Kidney glomerular epithelial cell (primary cell): ENCODE measurements at places on chromosomes 1 and 21.

DNA sequence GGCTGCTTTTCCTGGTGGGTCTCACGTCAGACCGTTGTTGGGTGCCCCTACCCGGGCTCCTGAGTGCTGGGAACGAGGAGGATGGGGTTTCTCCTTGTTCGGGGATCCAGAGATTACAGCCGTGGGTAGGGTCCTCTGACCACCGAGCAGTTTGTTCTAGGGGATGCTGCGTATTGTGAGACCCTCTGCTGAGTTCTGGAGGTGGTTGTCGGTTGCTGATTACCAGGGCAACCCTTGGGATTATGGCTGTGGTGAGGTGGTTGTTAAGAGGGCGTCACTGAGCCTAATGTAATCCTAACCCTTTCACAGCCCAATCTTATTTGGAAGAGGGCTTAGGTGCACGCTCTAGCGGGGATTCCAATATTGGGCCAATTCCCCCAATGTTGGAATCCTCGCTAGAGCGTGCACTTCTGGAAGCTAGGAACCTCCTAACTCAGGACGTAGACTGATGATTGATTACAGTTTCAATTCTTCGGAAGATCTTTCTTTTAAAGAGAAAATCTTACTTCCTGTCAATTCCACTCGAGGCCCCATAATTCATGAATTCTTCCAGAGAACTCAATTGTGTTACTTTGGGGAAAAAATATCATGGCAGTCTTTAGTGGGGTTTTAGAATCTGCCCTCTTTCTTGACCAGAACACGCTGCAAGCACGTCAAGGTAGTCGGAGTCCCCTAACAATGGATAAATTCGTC, 483 bp downstream of the TCEANC2 start:
- no peak for DNase-seq

- DNase-seq: no peak
These were observed 42.7 kb downstream of the SGIP1 start for GRCh38 chr1:66576645-66577044.

GRCh38 chr1:19734472-19734999, 65.2 kb downstream of the TMCO4 start:
- DNase-seq: peak; percentile 4

- peak; percentile 86 for DNase-seq
These were observed at the start of gene ZNF695 for GRCh38 chr1:247007511-247008405. ZNF695 (minus strand) TSS chr1:247008057; CDS start chr1:247007908, 149 bp downstream.

DNA sequence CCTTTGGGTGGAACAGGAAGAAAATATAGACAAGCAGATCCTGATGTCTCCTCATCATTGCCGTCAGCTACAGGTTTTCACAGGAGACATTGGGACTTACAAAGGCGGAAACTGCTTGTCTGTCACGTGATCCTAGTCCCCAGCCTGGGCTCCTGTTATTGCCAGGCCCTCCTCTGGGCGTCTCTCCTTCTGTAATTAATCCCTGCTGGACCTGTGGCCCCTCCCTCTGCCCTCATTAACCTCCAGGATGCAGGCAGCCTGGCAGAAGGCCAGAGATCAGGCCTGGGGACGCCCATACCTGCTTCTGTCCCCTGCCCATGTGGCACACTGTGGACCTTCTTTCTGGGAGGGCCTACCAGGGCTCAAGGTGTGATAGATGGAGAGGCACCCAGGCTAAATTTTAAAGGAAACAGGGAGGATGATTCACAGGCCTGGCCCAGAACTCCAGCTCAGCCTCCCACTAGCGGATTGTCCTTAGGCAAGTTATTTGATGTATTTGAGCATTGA, 2.4 kb downstream of the S100A5 start:
- DNase-seq: no peak

GRCh38 chr1:78092643-78093042, 46.9 kb downstream of the GIPC2 start:
- no peak for DNase-seq

DNA sequence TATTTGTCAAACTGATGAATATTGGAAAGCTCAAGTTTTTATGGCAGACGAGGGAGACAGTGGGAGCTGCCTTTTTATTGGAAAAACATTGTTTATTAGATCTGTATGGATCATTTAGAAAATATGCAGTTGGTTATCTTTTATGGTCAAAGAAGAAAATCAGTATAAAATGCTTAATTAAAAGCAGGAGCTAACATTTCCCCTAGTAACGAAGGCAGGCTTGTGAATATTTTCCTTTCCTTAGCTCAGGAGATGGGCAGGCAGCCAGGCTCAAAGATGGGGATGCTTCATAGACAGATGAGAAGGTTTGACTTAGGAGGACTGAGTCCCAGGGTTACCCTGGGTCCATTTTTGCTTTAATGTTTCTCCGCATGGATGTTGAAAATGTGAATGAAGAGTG, 26.0 kb downstream of the ROR1 start:
- no peak for DNase-seq

- DNase-seq: no peak
These were observed 56.9 kb upstream of the RGS1 start for GRCh38 chr1:192518700-192519099.

GRCh38 chr1:89464008-89464407, 60.6 kb upstream of the LRRC8B start:
- no peak for DNase-seq

DNA sequence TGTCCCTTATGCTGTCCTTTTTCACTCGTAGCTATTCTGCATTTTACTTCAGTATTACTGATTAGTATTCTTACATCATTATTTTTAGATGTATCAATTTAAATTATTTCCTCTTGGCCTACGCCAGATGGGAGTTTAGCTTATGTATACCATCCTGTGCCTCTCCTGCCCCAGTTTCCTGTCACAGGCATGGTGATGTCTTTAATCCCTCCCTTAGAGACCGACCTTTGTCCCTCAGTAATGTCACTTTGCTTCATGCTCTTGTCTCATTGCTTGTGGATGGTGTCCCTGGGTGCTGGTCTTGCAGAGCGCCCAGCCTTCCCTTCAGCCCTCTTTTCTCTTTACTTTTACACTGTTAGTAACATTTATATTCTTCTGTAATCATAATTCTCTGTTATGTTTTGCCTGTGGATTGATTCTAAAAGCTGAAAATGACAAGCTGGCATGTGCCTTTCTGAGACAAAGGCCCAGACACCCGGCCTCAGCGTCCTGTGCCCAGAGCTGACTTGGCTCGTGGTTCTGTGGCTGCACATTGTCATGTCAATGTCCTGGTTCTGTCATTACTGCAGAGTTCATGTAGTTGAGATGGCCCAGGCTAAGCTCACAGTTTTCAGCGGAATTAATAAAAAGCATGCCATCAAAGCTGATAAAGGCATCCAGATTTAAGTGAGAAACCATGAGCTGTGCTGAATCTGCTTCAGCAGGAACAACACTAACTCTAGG, 100.7 kb downstream of the MTR start:
- DNase-seq: no peak

- no peak for DNase-seq
These were observed 7.8 kb upstream of the LAD1 start for GRCh38 chr1:201406831-201407406.

DNA sequence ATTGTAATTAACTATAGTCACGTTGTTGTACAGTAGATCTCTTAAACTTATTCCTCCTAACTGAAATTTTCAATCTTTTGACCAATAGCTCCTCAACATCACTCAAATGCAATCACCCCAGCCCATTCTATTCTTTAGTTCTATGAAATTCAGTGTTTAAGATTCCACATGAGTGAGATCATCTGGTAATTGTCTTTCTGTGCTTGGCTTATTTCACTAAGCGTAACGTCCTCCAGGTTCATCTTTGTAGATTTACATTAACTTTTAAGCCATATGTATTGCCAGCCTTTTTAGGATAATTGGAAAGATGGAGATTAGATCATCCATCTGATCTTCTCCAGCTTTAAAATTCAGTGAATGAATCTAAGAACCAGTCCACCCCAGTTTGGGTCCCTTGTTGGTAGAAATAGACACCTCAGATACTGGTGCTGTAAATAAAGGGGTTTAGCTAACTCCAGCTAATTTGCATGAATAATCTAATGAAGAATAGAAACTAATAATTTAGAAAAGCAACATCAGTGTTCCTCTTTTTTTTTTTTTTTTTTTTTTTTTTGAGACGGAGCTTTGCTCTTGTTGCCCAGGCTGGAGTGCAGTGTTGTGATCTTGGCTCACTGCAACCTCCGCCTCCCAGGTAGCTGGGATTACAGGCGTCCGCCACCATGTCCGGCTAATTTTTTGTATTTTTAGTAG, 7.0 kb downstream of the S100A10 start:
- DNase-seq: peak; percentile 70

- DNase-seq: no peak
These were observed 60.1 kb downstream of the PKN2 start for GRCh38 chr1:88744142-88744541.

DNA sequence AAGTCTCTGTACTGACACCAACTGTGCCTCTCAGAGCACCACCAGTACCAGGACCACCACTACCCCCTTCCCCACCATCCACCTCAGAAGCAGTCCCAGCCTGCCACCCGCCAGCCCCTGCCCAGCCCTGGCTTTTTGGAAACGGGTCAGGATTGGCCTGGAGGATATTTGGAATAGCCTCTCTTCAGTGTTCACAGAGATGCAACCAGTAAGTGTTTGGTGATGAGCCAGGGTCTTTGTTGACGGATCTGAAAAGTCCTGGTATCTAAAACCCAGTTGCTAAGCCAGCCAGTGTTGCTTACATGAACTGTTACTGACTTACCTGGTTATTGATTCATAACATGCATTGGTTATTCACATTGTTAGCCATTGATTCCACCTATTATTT, 1.1 kb downstream of the C1orf56 start:
- no peak for DNase-seq

GRCh38 chr1:57770772-57771171, 346.9 kb upstream of the DAB1 start:
- peak; percentile 5 for DNase-seq

DNA sequence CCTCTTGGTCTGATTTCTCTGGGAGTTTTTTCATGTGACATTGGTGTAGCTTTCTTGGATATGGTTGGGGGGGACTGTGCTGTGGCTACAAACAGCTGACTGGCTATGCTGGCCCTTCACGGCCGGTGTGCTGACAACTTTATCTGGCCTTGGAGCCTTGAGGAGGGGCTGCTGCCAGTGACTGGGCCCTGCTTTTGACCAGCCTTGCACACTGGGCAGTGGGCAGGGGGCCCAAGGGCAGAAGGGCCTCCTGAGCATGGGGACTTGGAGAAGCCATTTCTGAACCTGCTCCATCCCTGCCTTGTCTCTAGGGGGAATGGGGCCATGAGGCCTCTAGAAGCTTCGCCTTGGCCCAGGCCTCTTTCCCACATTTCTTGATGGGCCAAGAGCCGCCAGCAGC, 139.6 kb downstream of the CAMTA1 start:
- DNase-seq: no peak

- DNase-seq: no peak
These were observed 319.9 kb upstream of the DUSP10 start for GRCh38 chr1:222061711-222062359.

GRCh38 chr1:93661829-93662474, 19.7 kb downstream of the BCAR3 start:
- peak; percentile 68 for DNase-seq

DNA sequence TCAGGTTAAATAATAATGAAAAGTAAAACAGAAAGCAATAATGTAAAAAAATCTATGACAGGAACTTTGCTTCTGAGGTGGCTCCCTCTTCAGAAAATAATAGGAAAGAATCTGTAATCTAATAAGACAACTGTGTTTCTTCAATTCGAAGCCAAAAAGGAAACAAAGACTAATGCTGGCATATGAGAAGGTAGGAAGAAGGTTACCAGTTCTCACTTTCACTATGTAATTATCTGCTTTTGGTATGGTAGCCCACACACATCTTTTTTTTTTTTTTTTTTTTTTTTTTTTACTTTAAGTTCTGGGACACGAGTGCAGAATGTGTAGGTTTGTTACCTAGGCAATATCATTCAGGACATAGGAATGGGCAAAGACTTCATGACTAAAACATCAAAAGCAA, 47.1 kb downstream of the COP1 start:
- no peak for DNase-seq

- no peak for DNase-seq
These were observed 818 bp upstream of the TFAP2E start for GRCh38 chr1:35572296-35572695.

DNA sequence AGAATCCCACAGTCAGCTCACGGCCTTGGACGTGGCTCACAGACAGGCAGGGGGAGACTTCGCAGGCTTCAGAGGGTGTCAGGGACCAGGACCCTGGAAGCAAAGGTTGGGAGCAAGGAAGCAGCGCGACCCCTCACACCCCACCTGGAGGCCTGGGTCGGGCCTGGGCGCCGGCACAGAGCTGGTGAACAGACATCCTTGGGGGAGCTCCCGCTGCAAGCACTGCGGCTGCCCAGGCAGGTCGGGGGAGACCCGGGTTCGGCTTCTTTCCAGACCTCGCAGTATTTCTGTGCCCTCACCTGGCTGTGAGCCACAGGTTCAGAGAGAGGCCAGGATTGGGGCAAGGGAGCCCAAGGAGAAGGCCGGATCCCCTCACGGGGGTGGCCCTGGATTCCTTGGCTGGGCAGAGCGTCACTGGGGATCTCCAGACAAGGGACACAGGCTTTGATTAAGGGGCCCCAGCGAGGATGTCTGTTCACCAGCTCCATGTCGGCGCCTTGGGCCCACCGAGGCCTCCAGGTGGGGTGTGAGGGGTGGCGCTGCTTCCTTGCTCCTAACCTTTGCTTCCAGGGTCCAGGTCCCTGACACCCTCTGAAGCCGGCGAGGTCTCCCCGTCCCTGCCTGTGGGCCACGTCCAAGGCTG, 37.9 kb upstream of the TSPEAR start:
- no peak for DNase-seq

- DNase-seq: peak; percentile 91
These were observed 627.4 kb downstream of the LMO4 start for GRCh38 chr1:87956072-87956471.

GRCh38 chr21:30935121-30935888, 53.9 kb upstream of the KRTAP11-1 start:
- DNase-seq: no peak

GRCh38 chr1:245693941-245694752, 539.4 kb downstream of the KIF26B start:
- DNase-seq: no peak

- no peak for DNase-seq
These were observed 310.7 kb downstream of the PCP4 start for GRCh38 chr21:40177979-40178378.

- DNase-seq: no peak
These were observed 41.6 kb downstream of the PDE9A start for GRCh38 chr21:42694751-42695696.

DNA sequence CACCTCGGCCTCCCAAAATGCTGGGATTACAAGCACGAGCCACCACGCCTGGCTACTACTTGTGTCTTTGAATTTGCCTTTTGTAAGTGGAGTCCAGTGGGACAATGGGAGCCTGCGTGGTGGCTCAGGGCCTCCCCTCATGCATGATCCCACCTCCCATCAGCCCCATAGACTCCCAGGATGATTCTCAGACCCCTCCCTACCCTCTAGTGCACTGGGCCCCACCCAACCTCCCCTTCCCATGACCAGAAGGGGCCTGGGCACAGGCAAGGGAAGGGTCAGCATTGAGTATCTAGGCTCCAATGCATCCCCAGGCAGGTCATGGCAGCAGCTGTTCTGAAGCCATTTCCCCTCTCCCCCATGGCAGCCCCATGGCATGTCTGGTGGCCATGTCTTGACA, 18.7 kb downstream of the NEK2 start:
- DNase-seq: no peak

GRCh38 chr1:7948960-7949359, 8.3 kb upstream of the TNFRSF9 start:
- DNase-seq: peak; percentile 71
